ENCODE measurements at places on chromosomes 6 and 20. TPM values are rescaled to one million over a fixed set of nuclear protein-coding genes. Genes with fewer than 3 reads are reported as not detected.

- DNase-seq: no peak
These were observed 57.3 kb upstream of the SMLR1 start for GRCh38 chr6:130769861-130770260.

DNA sequence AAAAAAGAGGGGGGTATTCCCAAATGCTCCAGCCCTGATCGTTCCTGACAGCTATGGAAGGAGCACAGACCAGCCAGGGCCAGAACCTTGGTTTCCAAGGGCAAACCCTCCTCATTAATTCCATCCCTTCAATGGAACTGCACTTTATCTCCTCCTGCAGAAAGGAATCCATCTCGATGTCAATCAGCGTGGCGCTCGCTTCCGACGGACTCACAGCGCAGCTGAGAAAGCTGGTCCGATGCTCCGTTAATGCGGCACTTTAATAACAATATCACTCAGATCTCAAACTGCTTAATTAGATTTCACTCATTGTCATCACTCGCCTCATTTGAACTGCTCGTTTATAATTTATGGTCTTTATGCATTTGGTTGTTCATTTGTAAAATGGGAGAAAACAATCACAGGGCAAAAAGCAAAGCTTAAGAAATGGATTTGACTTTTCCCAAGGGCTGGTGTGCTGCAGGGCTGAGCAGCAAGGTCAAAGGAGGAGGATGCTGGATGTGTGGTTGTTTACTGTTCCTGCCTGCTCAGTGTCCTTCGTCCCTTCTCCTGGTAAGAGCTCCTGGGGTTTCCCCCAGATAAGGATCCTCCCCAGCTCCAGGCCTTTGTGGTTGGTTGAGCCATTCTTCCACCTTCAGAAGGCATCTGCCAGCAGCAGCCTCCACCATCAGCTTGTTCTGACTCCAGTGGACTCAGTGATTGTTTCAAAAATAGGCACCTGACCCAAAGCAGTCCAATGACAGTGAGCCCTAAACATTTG, 152.7 kb downstream of the ANKRD60 start:
- no peak for DNase-seq

GRCh38 chr6:148657048-148657447, 89.8 kb upstream of the UST start:
- peak; percentile 88 for DNase-seq

EPPIN gene
- total RNA-seq: not detected

NR2E1 gene
- not detected for total RNA-seq

Measured in fibroblast of lung (primary cell).